ENCODE measurements at places on chromosomes 6 and 20.

DNA sequence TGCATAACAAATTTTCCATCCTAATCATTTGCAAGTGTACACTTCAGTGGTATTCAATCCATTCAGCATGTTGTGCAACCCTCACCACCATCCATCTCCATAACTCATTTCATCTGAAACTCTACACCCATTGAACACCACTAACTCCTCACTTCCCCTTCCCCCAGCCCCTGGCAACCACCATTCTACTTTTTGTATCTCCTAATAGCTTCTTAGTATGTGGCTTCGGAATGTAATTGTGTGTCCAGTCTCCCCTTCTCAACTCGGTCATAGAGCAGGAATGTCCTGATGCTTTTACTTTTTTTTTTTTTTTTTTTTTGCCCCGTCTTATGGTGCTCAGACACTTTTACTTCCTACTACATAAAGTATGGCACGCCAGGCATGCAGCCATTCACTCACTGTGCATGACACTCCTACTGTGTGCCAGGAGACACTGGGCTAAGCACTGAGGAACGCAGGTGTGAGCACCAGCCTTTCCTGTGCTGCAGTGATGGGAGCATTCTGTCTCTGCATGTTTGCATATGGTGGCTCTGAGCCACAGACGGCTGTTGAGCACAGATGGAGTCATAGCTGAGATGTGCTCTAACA, 15.3 kb downstream of the HCK start:
- no peak for DNase-seq

DNA sequence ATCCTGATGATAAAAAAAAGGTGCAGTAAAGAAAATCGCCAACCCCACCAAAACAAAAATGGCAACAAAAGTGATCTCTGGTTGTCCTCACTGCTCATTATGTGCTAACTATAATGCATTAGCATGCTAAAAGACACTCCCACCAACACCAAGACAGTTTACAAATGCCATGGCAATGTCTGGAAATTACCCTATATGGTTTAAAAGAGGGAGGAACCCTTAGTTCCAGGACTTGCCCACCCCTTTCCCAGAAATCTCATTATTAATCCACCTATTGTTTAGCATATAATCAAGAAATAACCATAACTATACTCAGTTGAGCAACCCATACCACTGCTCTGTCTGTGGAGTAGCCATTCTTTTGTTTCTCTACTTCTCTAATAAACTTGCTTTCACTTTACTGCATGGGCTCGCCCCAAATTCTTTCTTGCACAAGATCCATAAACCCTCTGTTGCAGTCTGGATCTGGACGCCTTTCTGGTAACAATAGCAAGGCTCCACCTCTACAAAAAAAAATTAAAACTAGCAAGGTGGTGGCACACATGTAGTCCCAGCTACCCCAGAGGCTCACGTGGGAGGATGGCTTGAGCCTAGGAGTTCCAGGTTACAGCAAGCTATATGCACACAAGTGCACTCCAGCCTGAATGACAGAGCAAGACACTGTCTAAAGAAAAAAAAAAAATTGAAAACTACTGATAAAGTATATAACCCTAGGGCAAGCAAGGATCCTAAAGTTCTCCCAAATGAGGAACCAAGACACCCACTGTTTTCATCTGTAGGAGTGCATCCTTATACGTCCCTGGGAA, 278.8 kb upstream of the JARID2 start:
- DNase-seq, result no peak

DNA sequence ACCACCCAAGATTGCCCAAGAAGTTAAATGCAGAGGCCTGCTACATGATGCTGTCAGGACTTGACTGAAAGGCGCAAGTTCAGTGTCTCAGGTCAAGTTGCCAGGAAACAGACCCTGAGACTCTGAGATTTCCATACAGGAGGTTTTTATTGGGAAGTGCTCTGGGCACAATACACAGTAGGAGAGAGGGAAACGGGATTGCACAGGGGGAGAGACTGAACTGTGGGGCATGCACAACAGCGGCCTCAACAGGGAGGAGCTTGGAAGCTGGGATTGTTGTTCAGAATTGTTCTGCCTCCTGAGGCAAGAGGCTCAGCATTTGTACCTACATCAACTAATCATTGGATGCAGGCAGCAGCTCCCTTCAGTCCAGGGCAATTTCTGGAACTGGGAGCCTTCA, 6.7 kb downstream of the STX11 start:
- DNase-seq, result no peak

GRCh38 chr6:141484711-141485110, 648.0 kb upstream of the GJE1 start:
- DNase-seq, result no peak

DNA sequence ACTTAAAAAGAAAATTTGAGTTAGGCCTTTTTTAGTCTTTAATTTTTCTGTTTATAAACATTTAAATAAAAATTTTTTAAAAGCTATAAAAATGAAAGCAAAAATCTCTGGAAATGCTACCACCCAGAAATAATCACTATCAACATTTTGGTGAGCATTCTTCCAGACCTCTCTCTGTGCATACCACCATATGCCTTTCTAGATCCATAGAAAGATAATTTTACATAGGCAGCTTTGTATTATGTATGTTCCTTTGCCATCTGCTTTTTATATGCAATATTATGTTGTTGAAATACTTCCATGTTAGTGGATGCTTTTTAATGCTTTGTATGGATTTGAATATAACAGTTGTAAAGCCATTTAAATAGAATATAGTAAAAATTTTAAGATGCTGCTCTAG, 496.7 kb upstream of the HTR1E start:
- no peak for DNase-seq

- no peak for DNase-seq
These were observed 32.1 kb downstream of the PRSS16 start for GRCh38 chr6:27279513-27280063.

DNA sequence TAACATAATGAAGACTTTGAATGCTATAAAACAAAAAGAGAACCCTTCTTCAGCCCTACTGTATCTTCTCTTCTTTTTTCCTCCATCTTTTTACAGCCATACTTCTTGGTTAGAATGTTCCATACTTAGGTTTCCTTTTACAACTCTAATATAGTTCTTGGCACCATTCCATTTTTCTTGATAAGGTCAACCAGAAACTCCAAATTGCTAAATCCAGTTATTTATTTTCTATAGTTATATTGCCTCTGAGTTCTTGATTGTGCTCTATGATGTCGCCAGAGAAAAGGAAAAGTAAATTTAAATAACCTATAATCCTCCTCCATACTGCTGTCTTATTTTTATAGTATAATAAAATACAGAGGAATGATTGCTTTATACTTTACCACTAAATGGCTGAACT, 26.7 kb upstream of the COL10A1 start:
- DNase-seq, result no peak

GRCh38 chr6:116465246-116465645, 4.1 kb downstream of the CALHM6 start:
- DNase-seq, result no peak

Data from DMS153 (cell line).